ELF-1 (cell line): ENCODE measurements at places on chromosomes 1 and 21.

GRCh38 chr1:112676543-112676942, 2.1 kb downstream of the MOV10 start:
- no peak for DNase-seq

GRCh38 chr1:32893198-32894018, 7.1 kb downstream of the HPCA start:
- DNase-seq, result no peak

DNA sequence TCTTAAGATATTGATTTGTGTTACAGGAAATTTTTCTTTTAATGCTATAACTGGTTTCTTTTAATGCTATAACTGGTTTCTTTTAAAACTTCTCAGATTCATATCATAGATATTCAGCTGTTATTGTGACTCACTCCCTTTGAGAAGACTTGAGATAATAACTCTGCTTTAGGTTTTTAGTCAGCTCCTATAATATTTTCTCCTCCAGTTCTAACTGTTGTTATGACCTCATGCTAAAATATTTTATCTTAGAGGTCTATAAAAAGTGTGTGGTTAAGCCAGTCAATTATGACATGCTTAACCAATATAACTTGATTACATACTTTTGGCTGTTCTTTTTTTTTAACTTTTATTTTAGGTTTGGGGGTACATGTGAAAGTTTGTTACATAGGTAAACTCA, 280.2 kb downstream of the PTGER3 start:
- DNase-seq, result no peak

DNA sequence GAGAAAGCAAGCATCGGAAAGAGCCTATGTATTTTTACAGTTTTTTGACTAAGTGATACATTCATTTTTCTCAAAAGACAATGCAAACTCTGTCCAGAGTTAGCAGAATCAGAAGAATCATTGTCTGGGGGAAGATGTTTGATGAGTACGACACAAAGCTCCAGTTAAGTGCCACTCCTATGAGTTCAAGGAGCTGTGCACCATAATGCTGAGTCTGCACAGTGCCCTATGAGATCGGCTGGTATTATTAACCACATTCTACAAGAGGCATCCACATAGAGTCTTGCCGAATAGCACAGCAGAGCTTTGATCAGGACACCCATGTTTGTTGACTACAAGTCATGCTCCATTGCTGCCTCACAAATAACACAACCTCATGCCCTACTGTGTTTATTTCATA, 54.9 kb upstream of the RAP1GAP start:
- no peak for DNase-seq

DNA sequence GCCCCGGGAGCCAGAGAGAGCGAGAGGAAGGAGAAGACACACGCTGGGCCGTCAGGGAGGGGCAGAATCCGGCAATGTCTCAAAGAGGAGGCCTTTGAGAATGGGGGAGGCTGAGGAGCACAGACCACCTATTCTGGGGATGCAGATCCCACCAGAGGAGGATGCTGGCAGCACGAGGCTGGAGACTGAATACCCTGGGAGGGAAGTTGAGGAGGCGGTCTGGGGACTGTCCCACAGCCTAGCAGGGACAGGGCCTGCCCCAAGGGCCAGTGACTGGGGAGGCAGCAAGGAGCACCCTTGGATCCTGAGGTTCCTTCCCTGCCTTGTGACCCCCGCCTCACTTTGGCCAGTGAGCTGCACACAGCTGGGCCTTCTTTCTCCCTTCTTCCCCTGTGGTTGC, 49.2 kb downstream of the SLC37A1 start:
- no peak for DNase-seq

DNA sequence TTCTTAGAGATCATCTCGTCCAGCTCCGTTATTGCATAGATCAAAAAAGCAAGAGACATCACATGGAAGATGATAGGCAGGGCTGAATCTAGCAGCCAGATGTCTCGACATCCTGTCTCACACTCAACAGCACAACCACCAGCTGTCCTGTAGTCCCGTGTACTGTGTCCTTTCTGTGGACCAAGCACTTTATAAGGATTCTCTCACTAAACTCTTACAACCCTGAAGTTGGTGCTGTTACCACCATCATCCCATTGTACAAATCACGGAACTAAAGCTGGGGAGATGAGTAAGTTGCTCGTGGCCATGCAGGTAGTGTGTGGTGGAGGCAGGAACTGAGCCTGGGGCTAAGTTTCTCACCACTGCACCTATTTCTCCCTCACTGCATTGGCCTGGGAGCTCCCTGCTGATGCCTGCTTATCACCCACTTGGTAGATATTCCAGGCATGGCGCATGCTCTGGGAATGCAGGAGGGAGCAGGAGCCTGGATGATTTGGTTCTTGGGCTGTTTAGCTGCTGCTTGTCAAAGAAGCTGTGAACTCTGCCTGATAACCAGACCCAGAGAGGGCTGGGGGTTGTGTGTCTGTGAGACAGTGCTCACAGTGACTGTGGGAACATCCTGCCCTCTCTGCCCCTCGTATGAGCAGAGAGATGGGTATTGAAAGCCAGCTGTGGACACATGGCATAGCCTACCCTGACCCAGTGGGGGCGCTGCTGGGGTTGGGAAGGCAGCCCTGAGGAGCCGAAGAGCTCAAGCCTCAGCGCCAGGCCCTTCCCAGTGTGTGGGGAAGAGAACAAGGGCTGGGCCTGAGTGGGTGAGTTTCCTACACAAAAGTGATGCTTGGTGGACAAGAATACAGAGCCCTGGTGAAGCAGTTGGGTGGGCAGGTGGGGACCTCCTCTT, 13.6 kb downstream of the PPFIA4 start:
- DNase-seq, result peak; percentile 82

GRCh38 chr1:29716306-29716705, 480.0 kb downstream of the PTPRU start:
- DNase-seq, result no peak

GRCh38 chr1:27318136-27318535, 3.8 kb upstream of the TMEM222 start:
- DNase-seq, result no peak

GRCh38 chr1:155133799-155134281, 1.8 kb upstream of the SLC50A1 start:
- no peak for DNase-seq

DNA sequence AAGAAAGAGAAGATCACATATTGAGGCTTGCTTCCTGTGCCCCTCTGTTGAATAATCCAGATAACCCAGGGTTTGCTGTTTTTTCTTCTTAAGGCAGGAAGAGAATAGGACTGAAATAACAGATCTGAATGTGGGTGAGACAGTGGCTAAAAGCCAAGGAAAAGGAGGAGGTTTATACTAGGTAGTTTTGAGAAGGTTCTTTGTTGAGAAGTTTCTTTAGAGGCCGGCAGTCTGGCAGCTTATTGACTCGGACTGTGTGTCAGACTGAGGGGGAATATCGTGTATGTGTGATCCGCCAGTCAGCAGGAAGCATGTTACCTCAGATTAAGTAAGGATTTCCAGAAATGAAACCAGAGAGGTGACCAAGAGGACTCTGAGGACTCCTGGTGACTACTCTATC, 119.8 kb downstream of the PLA2G4A start:
- no peak for DNase-seq

- no peak for DNase-seq
Measured at GRCh38 chr1:3038571-3039181, 17.4 kb downstream of the ACTRT2 start.

GRCh38 chr1:114540272-114540671, 29.3 kb upstream of the TRIM33 start:
- DNase-seq, result no peak

DNA sequence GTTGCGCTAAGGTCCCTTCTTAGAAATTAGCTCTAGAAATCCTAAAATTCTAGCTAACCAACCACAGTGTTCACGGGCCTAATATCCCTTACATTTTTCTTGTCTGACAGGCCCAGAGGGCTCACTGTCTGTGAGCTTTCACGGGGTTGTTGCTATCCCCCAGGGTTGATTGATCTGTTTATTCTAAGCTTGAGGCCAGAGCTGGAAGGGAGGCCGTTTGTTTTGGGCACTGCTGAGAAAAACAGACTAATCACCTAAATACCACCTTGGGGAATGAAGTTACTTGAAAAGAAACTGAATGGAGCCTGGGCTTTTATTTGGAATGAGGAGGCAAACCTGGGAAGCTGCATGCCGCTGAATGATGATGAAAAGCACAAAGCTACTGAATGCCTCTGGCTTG, 162.4 kb downstream of the KIF26B start:
- DNase-seq, result peak; percentile 90

DNA sequence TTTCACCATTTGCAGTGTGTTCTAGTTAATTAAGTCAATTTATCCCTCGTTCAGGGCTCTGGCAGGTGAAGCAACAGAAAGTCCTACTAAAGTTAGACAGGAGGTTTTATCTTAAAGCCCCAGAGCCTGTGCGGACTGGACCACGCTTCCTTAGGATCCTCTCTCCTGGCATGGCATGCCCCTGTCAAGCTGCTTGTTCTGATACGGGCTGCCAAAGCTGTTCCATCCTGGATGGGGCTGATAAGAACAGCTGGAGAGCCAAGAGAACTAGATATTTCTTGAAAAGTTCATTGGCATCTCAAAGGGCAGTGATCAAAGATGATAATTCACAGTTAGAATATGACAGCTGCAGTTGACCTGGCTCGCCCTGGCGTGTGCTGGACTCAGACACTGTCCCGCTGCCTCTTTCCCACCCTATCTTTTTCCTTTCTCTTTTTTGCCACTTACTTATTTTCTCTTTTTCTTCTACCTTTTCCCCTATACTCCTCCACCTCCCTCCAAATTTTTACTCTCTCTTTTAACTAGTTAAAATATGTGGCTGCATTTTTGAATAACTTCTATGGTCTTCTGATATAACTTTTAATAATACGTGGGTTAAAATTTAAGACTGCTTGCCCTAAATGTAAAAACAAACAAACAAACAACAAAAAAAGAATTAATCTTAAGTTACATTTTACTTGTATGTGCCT, 96.7 kb downstream of the ABCA4 start:
- DNase-seq, result no peak

DNA sequence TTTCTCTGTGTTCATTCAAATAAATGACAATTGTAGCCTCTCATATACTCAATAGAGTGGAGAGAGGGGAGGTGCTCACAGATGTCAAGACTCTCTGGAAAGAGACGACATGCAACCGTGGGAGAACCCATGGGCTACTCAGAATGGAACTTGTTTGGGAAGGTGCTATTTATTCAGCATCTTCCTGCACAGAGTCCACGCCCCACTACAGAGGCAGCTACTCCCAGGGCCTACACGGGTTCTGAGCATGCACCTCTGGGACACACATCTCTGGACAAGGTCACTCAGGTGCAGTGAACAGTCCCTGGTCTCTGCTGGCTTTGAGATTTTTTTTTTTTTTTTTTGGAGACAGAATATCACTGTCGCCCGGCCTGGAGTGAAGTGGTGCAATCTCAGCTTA, 64.1 kb downstream of the NID1 start:
- no peak for DNase-seq

- peak; percentile 65 for DNase-seq
Measured at GRCh38 chr1:181485287-181486097, 2.2 kb downstream of the CACNA1E start.

- DNase-seq, result no peak
Measured at GRCh38 chr1:6893388-6893787, 108.1 kb downstream of the CAMTA1 start.

DNA sequence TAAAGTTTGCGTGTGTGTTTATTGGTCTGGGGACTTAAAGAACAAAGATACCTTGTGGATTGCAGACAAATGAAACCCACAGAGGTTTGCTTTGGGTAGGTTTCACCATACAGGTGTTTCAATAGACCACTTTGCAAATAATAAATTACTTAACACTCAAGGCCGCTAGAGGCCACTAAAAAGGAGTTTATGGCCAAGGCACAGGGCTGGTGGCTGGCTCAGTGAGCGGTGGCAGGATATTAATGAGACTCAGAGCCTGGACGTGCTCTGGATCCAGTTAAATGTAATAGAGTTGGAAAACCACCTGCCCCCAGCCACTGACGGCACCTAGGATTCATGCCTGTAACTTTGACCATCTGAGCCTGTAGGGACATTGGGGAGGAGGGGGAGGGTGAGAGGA, 44.5 kb downstream of the LRRC38 start:
- DNase-seq, result peak; percentile 10

DNA sequence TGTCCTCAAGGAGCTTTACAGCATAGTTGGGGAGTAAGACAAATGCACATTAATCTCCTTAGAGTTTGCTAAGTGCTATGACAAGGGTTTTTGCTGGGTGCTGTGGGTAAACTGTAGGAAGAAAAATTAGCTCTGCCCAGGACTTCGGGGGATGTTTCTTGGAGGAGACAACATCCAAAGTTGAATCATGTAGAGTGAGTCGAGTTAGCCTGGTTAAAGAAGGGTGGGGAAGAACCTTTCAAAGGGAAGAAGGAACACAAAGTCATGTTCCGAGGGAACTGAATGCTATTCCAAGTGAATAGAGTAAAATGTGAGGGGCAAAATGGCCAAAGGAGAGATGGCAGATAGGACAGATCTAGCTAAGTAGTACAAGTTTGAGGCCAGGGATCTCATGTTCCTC, 17.1 kb downstream of the SPRTN start:
- no peak for DNase-seq

DNA sequence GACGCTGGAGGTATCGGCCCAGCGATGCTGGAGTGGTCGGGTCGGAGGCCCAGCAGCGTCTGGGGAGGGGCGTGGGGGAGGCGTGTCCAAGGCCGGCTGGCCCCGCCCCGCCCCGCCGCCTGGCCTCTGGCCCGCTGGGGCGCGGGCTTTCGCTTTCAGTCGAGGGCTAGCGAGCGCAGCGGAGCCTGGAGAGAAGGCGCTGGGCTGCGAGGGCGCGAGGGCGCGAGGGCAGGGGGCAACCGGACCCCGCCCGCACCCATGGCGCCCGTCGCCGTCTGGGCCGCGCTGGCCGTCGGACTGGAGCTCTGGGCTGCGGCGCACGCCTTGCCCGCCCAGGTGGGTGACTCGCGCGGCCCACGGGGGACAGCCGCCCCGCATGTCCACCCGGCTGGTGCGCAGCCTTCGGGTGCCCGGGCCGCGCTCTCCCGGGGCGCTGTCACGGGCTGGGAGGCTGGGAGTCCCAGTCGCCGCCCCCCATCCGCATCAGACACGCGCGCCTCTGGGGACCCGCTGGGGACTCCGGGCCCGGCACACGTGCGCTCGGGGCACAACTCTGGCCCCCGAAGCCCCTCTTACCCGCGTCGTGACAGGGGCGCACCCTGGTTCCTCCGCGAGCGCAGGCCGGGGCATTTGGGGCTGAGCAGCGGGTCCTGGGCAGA, at the start of gene TNFRSF1B:
Gene TNFRSF1B, plus strand, starts transcription at position 158 of the 659 bp plus-strand sequence. Its CDS starts 101 bp downstream, at position 259.
- DNase-seq, result peak; percentile 79

DNA sequence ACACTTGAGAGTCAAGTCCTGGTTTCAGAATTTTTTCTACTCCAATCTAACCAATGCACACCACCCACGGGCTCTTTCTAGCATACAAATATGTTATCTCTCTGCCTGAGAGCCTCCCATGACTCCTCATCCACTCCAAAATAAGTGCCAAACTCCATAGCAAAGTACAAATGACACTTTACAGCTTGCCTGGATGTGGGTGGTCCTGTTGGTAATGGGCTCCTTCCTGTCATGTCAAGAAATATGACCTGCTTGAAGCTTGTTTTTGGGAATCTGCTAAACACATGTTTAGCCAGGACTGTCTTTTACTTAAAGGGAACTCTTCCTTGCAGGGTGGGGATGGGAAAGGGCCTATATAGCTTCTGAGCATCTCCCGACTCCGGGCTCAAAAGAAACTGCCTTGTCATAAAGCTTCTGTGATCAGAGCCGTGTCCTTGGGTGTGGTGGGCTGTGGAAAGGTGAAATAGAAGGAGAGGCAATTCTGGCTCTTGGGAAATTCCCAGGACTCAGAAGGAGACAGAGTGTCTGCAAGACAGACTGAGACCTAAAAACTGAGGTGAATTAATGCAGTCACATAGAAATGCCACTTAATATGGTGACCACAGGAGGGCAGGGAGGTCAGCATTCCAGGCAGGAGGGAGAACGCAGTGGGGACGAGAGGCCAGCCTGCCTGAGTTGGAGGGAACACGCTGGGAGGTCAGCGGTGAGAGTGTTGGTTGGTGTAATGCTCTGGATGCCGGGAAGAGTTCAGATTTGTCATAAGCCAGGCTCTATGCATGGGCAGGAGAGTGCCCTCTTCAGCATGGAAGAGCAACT, 6.1 kb upstream of the IGFN1 start:
- peak; percentile 81 for DNase-seq
